ENCODE measurements at places on chromosomes 3 and 15.

DNA sequence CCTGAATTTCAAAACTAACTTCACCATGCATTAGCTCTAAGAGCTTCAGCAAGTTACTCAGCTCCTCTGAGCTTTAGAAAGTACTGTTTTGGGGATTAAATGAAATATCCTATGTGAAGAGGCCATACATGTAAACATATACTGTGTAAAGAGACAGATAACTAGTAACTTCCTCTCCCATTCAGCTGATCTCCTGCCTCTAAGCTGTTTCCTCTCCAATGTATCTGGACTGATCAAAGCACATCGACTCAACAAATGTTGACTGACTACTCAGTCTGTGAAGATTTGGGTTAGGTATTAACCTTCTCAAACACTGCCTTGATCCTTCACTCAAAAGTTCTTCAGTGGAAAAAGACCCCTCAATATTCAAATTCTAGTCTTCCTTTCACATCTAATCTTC, 82.0 kb downstream of the BOC start:
- no peak for DNase-seq

DNA sequence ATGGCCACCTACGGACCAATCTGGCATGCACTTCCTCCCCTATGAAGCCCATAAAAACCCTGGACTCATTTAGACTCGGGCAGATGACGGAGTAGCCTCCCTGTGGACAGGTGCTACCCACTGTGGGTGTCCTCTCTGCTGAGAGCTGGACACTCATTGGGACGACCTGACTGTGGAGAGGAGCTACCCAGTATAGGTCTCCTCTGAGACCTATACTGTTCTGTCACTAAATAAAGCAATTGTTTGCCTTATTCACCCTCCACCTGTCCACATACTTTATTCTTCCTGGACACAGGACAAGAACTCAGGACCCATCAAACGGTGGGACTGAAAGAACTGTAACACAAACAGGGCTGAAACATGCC, 53.3 kb upstream of the CADM2 start:
- DNase-seq = no peak

- no peak for DNase-seq
Measured at GRCh38 chr3:149390772-149391212, 13.3 kb upstream of the TM4SF1 start.

- DNase-seq = no peak
Measured at GRCh38 chr15:71437919-71438318, 322.6 kb downstream of the THSD4 start.

- DNase-seq = no peak
Measured at GRCh38 chr15:80587007-80587406, 108.1 kb upstream of the ABHD17C start.

Measured in C1 segment of cervical spinal cord (tissue), 14 donors.